A673 (cell line): ENCODE measurements at places on chromosomes 1 and 21.

DNA sequence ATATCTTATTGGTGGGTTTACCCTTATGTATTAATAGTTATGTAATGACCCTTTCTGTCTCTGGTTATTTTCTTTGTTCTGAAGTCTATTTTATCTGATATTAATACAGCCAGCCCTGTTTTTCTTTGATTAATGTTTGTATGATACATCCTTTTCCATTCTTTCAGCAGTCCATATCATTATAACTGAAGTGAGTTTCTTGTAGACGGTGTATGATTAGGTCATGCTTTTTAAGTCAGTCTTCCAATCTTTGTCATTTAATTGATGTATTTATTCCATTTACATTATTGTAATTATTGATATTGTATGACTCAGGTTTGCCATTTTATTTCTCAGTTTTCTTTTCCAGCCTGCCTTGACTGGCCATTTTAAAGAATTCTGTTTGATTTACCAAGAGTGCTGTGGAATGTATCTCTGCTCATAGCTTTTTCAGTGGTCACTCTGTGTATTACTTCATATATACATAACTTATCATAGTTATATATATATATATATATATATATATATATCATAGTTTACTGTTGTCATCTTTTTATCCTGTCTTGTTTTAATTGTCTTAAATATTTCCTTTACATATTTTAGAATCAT lies 10.5 kb downstream of the RAB4A start:
- H3K27me3 ChIP-seq, result no peaks in the 10 kb centered on the region
- H3K4me3 ChIP-seq, result no peak overlapping the region
- H3K36me3 ChIP-seq, result no peaks in the 10 kb centered on the region
- DNase-seq, result no peak

- no peaks in the 10 kb centered on the region for H3K4me1 ChIP-seq
- H3K4me3 ChIP-seq, result no peak overlapping the region
- H3K27me3 ChIP-seq, result no peaks in the 10 kb centered on the region
- no peak for DNase-seq
- no peak overlapping the region for H3K27ac ChIP-seq
Observed at GRCh38 chr1:156912861-156913808, 7.3 kb upstream of the LRRC71 start.

DNA sequence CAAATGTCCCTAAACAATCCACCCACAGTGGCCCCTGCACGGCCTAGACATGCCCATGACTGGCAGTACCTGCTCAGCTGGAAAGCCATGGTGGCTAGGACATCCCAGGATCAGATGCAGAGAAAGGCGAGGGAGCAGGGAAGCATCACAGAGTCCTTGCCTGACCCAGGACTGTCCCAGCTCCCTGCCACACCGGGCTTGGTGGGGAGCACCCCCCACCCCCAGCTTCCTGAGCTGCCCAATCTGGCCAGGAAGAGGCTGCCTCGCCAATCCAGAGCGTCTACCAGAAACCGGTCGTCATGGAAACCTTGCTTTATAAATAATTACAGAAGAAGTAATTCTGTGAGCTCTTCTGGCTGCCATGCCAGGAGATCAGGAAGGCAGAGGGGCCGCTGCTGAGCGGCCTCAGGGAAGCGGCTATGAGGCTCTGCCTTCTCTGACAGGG lies 34.8 kb downstream of the ACOT7 start:
- H3K4me3 ChIP-seq, result no peak overlapping the region
- peaks cover 15% of the 10 kb centered on the region for H3K4me1 ChIP-seq
- H3K36me3 ChIP-seq, result no peaks in the 10 kb centered on the region
- no peaks in the 10 kb centered on the region for H3K27me3 ChIP-seq

DNA sequence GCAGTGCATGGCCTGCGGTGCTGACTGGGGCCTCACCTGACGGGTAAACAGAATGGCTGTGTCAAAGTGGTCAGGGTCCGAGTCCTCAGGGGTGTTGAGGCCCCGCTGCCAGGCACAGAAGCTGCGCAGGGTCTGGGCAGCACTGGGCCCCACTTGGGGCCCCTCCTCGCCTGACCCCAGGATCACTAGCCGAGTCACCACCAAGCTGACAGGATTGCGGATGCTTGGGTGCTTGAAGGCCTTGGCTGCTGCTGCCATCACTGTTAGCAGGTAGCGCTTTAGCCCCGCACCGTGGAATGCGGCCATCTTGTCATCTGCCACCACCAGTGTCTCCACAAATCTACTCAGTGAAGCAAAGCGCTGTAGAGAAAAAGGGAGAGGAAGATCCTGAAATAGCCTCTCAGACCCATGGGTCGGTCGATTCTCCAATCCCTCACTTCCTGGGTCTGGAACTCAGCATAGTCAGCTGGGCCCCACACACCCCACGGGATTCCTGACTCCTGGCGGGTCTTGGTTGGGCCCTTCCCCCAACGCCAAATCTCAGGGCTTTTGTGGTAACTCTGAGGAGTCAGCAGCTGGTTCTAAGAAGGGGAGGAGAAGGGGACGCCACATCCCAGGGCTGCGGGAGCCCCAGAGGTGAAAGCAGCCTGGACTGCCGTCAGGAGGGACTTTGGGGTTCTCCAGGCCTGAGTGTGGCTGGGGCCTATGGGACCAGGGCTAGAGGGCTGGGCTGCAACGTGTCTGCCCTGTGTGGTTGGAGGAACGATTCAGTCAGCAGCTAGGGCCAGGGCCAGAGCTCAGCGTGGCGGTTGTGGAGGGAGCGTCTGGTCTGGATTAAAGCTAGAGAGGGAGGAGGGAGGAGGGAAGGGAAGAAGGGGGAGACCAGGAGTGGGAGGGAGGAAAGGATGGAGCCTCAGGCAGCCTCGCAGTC lies 2.1 kb downstream of the ADAMTS4 start:
- peak overlapping the region; percentile 57 for H3K4me3 ChIP-seq
- peaks cover 54% of the 10 kb centered on the region for H3K4me1 ChIP-seq
- H3K36me3 ChIP-seq, result peaks cover 40% of the 10 kb centered on the region
- no peaks in the 10 kb centered on the region for H3K27me3 ChIP-seq
- DNase-seq, result peak; percentile 46
- H3K27ac ChIP-seq, result peak overlapping the region; percentile 87

GRCh38 chr1:223664106-223664505 lies 1.4 kb downstream of the CAPN8 start:
- H3K27ac ChIP-seq, result no peak overlapping the region
- H3K4me1 ChIP-seq, result no peaks in the 10 kb centered on the region
- H3K36me3 ChIP-seq, result no peaks in the 10 kb centered on the region
- H3K27me3 ChIP-seq, result peaks cover 8% of the 10 kb centered on the region
- DNase-seq, result no peak
- no peak overlapping the region for H3K4me3 ChIP-seq

- H3K4me1 ChIP-seq, result no peaks in the 10 kb centered on the region
- H3K27me3 ChIP-seq, result no peaks in the 10 kb centered on the region
- H3K4me3 ChIP-seq, result no peak overlapping the region
- H3K27ac ChIP-seq, result no peak overlapping the region
- DNase-seq, result no peak
Observed at GRCh38 chr1:220313576-220313975, 41.3 kb upstream of the RAB3GAP2 start.

- H3K4me3 ChIP-seq, result no peak overlapping the region
- H3K36me3 ChIP-seq, result no peaks in the 10 kb centered on the region
- H3K4me1 ChIP-seq, result no peaks in the 10 kb centered on the region
- H3K27ac ChIP-seq, result no peak overlapping the region
Observed at GRCh38 chr1:160541622-160542302, 18.7 kb upstream of the SLAMF6 start.
